ENCODE measurements at places on chromosomes 12 and 14.
A peak's percentile ranks its signal among the peaks of the same experiment; 100 is the strongest.

- no peak for DNase-seq
Measured at GRCh38 chr12:69324797-69325466, 23.2 kb upstream of the LYZ start.

GRCh38 chr14:79040790-79041189, 870.6 kb downstream of the NRXN3 start:
- DNase-seq, result no peak

- no peak for DNase-seq
Measured at GRCh38 chr12:96448300-96448699, 41.1 kb upstream of the CFAP54 start.

DNA sequence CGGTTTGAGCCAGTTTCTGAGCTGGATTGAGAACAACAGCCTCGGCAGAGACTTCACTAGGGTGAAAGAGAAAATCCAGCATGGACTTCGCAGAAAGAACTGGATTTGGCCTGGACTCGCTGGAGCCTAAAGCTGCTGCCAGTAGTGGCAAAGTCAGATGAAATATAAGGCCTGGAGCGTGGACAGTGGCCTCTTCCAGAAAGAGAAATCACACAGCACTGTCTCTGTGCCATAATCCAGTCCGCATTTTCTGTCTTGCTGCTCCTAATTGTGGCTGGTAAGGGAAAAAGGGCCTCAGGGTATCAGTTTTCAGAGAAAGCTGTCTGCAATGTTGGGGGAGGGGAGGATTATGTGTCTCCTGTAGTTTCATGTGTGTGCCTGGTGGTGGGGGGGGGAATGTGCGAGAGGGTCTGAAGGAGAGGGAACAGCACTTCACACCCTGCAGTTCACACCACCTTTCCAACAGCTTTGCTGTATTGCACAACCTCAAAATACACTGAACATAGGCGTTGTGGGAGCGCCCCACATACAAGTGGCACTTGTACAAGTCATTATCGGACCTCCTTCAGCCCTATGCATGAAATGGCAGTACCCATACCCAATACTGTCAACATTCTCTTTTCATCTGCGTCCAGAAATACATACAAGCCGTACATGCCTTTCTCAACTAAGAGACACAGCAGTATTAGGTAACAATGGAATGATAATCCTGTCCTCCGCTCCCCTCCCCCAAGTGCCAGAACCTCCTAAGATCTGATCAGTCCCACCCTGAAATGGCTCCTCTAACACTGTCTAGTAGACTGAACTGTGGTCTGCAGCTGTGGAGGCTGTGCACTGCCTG, 107.5 kb upstream of the ATF7IP start:
- DNase-seq, result peak; percentile 99

DNA sequence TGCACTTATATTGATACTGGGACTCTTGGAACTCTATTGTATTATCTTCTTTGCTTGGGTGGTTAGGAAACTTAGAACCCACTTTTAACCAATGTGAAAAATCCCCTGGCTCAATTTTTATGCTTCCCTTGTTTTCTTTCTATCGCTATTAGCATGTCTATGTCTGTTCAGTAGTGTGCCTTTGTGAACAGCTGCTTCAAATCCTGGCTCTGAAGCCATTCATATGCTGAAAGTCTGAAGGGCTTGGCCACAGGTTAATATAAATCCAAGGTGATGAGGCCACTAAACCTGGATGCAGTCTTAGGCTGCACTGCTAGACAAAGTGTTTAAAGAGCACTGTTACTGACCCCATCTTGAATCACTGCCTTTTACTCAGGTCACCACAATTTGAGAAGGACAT, 94.9 kb upstream of the RIC8B start:
- no peak for DNase-seq

GRCh38 chr14:104800771-104801519, at the start of gene ZBTB42:
Gene ZBTB42, plus strand, starts transcription at chr14:104801101. Its CDS starts 97 bp downstream, at chr14:104801198.
- no peak for DNase-seq

GRCh38 chr14:23379366-23380196, 2.7 kb downstream of the CMTM5 start:
- DNase-seq, result no peak

DNA sequence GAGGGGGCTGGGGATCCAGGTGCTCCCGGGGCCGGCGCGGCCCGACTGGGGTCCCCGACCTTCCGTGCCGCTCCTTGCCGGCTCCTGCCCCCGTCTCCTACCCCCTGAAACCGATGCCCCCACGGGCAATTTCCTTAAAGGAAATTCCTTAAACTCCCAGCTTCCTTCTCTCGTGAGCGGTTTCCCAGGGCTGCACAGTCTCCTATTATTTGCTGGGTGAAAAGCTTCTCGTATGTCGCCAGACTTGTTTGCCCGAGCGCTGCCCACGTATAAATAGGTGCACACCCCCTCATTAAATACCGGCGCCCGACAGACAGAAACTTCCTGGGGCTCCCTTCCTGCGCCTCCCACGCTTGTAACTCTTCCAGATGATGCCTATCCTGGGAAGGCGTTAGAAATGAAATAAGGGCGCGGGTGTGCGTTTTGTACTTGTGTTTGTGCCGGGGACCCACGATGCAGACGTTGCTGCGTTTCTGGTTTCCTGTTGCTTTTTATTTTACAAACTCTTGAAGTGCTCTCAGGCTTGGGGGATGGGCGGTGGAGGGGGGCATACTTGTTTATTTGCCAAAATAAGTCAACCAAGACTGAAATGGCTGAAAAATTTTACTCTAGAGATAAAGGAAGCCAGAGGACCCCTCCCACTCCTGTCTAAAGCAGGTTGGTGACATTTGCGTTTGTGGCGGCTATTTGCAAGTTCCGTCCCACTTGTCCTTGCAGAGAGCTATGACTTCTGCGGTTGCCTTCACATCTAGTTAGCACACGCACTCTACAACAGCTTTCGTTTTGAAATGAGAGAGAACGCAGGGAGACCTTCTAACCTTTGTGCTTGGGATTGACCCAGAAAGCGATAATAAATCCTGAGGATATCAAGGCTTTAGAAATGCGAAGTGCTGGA, 1.0 kb downstream of the HIP1R start:
- DNase-seq, result no peak

GRCh38 chr14:32697704-32698103, 241.0 kb upstream of the NPAS3 start:
- no peak for DNase-seq

- DNase-seq, result no peak
Measured at GRCh38 chr14:94752591-94753436, 17.1 kb downstream of the GSC start.
